ENCODE measurements at places on chromosomes 3 and 15.
A peak's percentile ranks its signal among the peaks of the same experiment; 100 is the strongest.

DNA sequence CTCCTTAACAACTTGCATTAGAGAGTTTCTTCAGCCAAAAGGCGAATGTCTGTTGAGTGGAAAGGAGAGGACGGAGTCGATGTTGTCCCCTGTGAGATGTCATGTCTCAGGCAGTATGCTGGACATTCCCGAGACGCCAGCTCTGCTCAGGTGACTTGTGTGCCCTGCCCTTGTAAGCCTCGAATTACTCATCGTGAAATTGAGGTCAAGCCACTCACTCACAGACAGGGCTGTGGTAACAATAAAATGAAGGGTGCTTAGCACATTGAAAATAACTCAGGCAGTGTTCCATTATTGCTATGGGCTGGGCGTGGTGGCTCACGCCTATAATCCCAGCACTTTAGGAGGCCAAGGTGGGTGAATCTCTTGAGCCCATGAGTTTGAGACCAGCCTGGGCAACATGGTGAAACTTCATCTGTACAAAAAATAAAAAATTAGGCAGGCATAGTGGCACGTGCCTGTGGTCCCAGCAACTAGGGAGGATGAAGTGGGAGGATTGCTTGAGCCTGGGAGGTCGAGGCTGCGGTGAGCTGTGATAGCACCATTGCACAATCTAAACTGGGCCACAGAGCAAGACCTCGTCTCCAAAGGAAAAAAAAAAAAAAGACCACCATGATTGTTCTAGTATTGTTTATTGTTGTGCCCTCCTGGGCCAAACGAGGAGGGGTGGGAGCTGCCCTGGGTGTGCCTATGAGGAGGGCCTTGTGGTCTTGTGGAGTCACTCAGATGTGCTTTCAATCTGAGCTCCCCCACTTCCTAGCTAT is 214.4 kb downstream of the THSD4 start:
- no peaks in the 10 kb centered on the region for H3K27me3 ChIP-seq
- peak; percentile 61 for DNase-seq
- H3K4me1 ChIP-seq: no peaks in the 10 kb centered on the region

DNA sequence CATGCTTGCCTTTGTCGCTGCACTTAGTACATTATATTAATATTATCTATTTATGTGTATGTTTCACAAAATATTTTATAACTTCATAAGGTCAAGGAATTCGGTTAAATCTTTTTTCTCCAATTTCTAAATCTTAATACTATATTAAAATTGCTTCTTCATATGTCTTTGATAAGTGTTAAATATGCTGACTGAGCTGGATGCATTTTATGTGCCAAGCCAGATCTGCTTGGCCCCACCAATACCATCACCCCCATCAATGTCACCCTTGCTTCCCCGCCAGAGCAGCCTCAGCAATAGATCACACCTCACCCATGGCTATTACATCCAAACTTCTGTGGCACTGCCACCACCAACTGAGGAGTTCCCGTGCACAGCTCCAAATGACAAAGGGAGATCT is 164.1 kb upstream of the STRIT1 start:
- H3K36me3 ChIP-seq: no peaks in the 10 kb centered on the region
- no peak overlapping the region for H3K27ac ChIP-seq
- H3K4me3 ChIP-seq: no peak overlapping the region
- no peaks in the 10 kb centered on the region for H3K4me1 ChIP-seq
- no peak for DNase-seq

DNA sequence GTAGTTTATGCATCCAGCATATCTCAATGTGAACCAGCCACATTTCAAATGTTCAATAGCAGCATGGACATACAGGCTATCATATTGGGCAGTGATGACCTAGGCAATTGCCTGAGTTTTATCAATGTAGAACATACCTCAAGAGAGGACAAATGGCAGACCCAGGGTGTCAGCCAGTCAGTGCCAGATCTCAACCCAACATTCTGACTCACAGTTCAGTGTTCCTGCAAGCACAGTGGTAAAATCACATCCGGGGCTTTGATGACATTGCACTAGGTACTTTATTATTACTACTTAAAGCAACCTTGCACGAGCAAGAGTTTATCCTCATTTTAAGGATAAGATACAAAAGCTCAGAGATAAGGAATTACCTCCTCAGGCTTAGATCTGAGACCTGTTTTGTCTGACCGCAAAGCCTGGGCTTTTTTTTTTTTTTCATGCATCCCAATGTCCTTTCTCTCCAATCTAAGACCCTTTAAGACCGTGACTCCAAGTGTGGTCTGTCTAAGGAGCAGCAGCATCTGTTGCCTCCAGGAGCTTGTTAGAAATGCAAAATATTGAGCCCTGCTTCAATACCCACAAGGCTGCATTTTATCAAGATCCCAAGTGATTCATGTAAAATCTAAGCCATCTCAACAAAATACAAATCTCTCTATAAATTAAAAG is 60.1 kb downstream of the SLC12A1 start:
- H3K27ac ChIP-seq: no peak overlapping the region
- no peaks in the 10 kb centered on the region for H3K4me1 ChIP-seq
- H3K4me3 ChIP-seq: no peak overlapping the region
- no peaks in the 10 kb centered on the region for H3K36me3 ChIP-seq
- no peaks in the 10 kb centered on the region for H3K27me3 ChIP-seq

- H3K27me3 ChIP-seq: no peaks in the 10 kb centered on the region
- H3K4me1 ChIP-seq: no peaks in the 10 kb centered on the region
- DNase-seq: no peak
- peaks cover 73% of the 10 kb centered on the region for H3K36me3 ChIP-seq
- no peak overlapping the region for H3K4me3 ChIP-seq
Measured at GRCh38 chr3:15083252-15083651, 15.7 kb downstream of the RBSN start.

GRCh38 chr3:140094487-140094886 is 159.5 kb downstream of the CLSTN2 start:
- H3K27me3 ChIP-seq: no peaks in the 10 kb centered on the region
- H3K27ac ChIP-seq: no peak overlapping the region
- no peaks in the 10 kb centered on the region for H3K36me3 ChIP-seq
- peaks cover 15% of the 10 kb centered on the region for H3K4me1 ChIP-seq
- DNase-seq: no peak
